ENCODE measurements at places on chromosomes 7 and 10.

DNA sequence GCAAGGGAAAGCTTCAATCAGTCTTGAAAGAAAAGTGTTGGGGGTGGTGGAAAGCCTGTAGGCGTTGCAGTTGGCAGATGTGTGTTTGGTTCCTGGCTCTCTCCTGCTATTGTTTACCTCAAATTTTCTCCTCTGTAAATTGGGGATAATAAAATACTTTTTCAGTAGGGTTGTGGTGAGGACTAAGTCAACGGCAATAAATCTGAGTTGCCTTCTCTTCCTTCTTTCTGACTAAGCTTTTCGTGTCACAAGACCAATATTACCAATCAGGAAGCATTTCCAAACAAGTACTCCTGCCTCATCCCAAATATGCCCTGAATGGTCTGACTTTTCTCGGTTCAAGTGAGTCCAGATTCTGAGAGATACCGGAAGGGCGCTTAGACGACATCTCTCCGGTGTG, 54.0 kb downstream of the CREB5 start:
- no peak for DNase-seq

DNA sequence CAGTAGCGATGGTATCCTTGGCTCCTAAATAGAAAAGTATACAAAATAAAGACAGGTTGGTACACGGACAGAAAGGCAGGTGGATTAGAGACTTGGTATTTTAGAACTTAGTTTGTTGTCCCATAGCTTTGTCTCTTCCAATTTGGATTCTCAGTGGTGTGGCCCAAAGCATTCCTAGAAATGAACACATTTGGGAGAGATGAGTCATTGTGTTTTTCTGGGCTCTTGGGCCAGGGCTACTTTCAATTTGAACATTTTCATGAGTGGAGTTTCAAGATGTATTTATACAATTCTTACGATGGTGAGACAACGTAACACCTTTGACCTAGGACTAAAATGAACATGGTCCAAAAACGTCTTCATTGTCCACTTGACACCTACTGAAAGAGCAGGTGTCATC, 225.1 kb upstream of the YAE1 start:
- no peak for DNase-seq

- DNase-seq = no peak
Measured at GRCh38 chr7:114405427-114405826, 9.2 kb upstream of the FOXP2 start.

GRCh38 chr7:91055219-91055618, 209.0 kb upstream of the FZD1 start:
- DNase-seq = no peak

GRCh38 chr10:12590675-12591659, 241.6 kb downstream of the CAMK1D start:
- no peak for DNase-seq

- DNase-seq = no peak
Measured at GRCh38 chr10:61931620-61932332, 30.3 kb downstream of the ARID5B start.

DNA sequence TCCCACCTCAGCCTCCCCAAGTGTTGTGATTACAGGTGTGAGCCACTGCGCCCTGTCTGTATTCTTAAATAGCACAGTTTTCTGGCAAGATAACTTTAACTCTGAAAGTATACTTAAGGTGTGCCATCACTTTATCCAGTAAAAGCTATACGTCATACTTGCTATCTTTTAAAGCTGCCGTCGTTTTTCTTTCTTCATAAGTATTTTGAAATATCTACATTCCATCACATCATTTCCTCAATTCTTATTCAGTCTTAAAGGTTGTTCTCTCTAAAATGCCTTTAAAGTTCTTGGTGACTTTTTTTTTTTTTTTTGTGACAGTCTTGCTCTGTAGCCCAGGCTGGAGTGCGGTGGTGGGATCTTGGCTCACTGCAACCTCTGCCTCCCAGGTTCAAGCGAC, 34.7 kb downstream of the PTPN12 start:
- DNase-seq = no peak

DNA sequence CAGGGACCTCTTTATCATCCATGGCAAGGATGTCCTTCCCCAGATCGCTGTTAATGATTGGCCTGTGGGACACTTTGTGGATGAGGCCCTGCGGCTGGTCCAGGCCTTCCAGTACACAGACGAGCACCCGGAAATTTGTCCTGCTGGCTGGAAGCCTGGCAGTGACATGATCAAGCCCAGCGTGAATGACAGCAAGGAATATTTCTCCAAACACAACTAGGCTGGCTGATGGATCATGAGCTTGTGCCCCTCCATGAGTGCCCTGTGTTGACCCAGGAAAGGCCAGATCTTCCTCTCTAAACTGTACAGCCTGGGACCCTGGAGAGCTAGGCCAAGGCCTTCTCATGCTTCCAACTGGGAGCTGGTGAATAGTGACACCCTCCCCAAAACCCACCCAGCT, 124.1 kb downstream of the CUL2 start:
- DNase-seq = no peak

DNA sequence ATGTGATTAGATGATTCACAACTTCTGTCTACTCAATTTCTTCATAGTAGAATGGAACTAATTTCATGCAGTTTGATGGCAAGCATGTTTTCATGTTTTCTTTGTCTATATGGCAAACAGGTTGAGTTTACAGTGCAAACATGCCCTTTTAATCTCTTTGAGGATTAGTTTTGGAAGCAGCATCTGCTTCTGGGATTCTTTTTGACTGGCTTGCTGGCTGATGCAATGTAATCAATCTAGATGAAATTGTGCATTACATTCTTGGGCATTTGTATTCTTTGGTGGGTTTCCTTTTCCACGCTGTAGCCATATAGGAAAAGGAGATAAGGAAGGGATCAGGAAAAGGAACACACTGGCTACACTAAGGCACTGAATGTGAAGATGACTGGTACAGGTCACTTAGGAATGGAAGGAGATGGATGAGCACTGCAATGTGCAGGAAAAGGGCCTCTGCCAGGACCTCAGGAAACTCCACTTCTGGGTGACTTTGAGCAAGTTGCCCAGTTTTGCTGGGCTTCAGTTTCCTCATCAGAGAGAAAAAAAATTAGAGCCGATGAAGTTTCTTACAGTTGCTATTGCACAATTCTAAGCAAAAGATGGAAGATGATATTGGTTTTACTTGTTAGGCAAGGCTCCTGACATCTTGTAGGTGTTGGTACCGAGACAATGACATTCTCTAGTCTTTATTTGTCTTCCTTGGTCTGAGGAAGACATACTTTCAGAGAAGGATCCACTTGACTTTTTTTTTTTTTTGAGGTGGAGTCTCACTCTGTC, 269.1 kb downstream of the SUGCT start:
- no peak for DNase-seq

- no peak for DNase-seq
Measured at GRCh38 chr10:48446785-48447184, 140.3 kb downstream of the MAPK8 start.

- DNase-seq = no peak
Measured at GRCh38 chr7:42236266-42236975, 588 bp downstream of the GLI3 start.

DNA sequence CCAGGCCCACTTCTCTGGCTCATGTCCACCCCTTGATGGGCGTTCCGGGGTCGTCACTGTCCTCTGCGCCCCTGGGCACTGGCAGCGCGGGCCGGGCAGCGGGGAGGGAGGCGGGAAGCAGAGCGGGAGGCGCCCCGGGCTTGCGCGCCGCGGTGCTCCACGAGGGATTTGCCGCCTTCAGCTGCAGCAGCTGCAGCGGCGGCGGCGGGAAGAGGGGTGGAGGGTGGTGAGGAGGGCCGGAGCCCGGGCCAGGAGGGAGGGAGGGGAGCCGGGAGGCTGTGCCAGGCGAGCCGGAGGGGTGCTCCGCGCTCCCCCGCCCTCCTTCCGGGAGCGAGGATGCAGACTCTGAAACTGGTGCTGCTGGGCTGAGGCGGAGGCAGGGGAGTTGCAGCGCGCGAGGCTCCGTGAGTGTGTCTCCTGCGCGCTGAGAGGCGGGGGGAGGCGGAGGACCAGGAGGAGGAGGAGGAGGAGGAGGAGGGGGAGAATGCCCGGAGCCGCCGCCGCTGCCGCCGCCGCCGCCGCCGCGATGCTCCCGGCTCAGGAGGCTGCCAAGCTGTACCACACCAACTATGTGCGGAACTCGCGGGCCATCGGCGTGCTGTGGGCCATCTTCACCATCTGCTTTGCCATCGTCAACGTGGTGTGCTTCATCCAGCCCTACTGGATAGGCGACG, at the start of gene LHFPL3:
TSS of gene LHFPL3 (plus strand) at position 308 of the 674 bp plus-strand sequence.
- no peak for DNase-seq

GRCh38 chr10:122112625-122113160, 123.7 kb downstream of the TACC2 start:
- DNase-seq = no peak

DNA sequence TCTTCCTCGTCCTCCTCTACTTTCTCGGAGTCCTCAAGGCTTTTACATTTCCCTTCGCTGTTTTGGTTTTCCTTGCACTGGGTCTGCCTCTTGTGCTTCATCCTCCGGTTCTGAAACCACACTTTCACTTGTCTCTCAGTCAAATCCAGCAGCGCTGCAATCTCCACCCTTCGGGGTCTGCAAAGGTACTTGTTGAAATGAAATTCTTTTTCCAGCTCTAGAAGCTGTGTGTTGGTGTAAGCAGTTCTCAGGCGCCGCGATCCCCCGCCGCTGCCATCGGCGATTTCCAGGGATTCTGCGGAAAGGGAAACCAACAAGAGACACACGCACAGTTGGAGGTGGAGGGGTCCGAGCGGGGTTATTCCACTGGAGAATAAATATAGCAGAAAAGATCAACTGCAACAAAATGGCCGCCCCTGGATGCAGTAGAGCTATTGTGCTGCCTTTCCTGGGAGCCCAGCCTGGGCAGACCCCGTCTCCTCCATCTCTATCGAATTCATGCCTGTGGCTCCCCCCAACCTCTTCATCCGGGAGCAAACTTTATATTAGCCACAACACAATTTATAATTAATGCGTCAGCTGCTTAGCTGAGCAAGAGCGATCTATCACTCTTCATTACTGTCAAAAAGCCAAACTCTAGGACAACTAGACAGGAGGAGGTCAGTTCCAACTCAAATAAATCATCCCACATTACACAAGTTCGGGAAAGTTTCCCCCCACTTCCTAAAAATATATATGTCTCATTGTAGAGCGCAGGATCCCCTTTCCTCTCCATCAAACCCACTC, 1.1 kb downstream of the HOXA2 start:
- DNase-seq = no peak

GRCh38 chr10:33743429-33743857, 409.0 kb upstream of the NRP1 start:
- DNase-seq = no peak

DNA sequence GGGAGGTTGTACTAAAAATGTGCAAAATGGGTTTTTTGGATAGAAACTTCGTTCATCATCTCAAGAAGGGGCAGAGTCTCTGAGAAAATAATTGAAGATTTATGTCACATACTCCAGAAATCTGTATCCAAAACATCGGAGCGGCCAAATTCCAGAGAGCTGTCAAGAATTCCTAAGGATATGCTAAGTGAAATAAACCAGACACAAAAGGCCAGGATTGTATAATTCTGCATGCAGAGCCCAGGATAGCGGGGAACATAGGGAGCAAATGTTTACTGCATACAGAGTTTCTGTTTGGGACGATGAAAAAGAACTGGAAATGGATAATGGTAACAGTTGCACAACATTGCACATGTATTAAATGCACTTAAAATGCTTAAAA, 224.2 kb upstream of the AUTS2 start:
- no peak for DNase-seq

DNA sequence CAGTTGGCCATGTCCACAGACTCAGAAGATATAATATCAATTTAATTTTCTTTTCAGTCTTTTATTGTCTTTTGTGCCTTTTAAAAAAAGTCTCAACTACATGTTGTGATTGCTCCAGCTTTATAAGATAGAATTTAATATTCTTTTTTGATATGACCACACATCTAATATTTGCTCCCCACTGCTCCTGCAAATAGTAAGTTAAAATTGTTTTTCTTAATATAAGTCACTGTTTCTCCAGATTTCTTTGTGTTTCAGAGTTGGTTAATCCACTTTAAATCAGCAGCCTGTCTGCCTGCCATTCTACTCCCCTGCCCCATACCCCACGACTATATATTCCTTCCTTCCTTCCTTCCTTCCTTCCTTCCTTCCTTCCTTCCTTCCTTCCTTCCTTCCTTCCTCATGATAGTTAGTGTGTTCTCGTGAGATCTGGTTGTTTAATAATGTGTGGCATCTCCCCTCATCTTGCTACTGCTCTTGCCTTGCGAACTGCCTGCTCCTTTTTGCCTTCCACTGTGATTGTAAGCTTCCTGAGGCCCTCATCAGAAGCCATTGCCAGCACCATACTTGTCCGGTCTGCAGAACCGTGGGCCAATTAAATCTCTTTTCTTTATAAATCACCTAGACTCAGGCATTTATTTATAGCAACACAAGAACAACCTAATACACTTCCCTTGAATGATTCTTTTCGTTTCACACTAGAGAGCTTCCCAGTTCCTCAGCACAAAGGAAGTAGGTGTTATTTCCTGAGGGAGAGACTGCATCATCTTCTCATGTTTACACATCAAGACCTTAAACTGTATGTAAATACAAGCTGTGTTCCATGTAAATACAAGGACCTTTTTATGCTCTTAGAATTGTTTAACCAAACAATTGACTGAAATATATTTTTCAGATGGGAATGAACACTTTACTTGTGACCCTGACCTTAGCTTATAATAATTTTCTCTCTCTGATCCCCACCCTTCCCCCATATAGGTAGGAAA, 24.5 kb downstream of the TAS2R16 start:
- DNase-seq = no peak

- DNase-seq = no peak
Measured at GRCh38 chr10:11177926-11178471, 160.3 kb downstream of the CELF2 start.

DNA sequence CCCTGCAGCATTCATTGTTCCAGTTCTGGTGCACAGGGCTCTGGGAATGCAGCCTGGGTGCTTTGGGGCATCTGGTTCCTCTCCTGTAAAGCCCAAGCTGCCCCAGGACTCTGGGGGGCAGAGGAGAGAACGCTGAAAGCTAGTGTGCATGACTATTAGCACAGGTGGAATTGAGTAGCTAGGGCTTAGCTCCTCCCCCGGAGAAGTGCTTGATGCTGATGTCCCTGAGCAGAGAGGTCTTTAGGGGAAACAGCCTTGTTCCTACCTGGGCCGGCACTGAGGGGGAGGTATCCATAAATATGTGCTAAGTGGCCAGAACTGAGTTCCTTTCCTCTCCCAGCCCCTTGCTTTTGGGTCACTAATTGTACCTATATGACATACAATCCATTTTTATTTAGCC, 3.9 kb downstream of the ADCY1 start:
- no peak for DNase-seq

DNA sequence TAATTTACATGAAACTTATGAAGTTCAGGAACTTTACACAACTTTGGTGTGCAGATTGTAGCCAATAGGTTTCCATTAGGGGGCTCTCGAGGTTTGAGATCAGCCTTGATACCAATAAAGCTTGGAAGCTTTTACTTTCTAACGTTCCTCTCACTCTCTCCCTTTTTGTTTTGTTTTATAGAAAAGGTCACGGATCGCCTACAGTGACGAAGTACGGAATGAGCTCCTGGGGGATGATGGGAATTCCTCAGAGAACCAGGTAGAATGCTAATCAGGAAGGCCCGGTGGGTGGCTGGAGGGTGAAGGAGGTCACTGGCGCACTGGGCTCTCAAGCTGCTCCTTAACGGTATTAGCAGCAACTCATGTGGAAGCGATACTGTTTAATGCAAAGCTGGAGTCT, 79.9 kb downstream of the VTI1A start:
- no peak for DNase-seq

- DNase-seq = no peak
Measured at GRCh38 chr7:144834641-144835144, 1.2 kb downstream of the TPK1 start.

GRCh38 chr10:66642217-66642616, 283.6 kb upstream of the LRRTM3 start:
- no peak for DNase-seq
